GM23248 (cell line): ENCODE measurements at places on chromosomes 16 and 17. TPM values are rescaled to one million over a fixed set of nuclear protein-coding genes. Genes with fewer than 3 reads are reported as not detected.

The CDRT4 gene
- 3.0 and 4.1 TPM in 2 replicates for polyA plus RNA-seq

The SLFN13 gene
- 3.9 and 4.8 TPM in 2 replicates for polyA plus RNA-seq

The PRR11 gene
- polyA plus RNA-seq, result 15.0 and 15.4 TPM in 2 replicates

The ZNF385C gene
- not detected in 2 replicates for polyA plus RNA-seq

The EDC4 gene
- polyA plus RNA-seq, result 39.9 and 41.3 TPM in 2 replicates

The ZG16B gene
- not detected in 2 replicates for polyA plus RNA-seq
